Stimulated activated CD8-positive, alpha-beta memory T cell treated with anti-CD3 and anti-CD28 coated beads, Interleukin-12 subunit alpha, Interleukin-12 subunit beta, amount 100 ng/mL, for 4 hours (primary cell): ENCODE measurements at places on chromosomes 1 and 21.

DNA sequence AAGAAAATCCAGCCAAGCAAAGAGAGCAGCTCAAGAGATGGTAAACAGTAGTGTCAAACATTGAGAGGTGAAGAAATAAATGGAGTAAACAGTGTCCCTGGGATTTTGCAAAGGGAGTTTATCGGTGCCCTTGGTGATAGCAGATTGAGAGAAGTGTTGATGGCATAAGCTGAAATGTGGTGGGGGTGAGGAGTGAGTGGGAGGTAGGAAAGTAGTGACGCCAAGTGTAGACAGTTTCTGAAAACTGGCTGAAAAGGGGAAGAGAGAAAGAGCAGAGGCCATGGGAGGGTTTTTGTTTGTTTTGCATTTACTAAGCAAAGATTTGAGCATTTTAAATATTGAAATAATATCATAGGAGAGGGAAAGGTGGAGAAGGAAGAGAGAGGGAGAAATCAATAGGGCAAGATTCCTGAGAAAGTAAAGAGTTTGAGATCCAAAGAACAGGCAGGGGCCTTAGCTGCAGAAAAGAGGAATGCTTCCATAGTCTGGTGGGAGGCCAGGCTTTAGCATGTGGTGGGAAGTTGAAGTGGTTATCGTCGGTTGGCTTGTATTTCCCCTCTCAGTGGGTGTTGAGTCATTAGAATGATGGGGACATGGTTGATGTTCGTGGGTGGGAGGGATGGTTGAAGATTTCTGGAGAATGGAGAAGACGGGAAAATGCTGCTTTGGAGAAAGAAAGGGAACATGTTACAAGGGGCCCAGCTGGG, 26.8 kb upstream of the RASAL2 start:
- DNase-seq, result no peak

DNA sequence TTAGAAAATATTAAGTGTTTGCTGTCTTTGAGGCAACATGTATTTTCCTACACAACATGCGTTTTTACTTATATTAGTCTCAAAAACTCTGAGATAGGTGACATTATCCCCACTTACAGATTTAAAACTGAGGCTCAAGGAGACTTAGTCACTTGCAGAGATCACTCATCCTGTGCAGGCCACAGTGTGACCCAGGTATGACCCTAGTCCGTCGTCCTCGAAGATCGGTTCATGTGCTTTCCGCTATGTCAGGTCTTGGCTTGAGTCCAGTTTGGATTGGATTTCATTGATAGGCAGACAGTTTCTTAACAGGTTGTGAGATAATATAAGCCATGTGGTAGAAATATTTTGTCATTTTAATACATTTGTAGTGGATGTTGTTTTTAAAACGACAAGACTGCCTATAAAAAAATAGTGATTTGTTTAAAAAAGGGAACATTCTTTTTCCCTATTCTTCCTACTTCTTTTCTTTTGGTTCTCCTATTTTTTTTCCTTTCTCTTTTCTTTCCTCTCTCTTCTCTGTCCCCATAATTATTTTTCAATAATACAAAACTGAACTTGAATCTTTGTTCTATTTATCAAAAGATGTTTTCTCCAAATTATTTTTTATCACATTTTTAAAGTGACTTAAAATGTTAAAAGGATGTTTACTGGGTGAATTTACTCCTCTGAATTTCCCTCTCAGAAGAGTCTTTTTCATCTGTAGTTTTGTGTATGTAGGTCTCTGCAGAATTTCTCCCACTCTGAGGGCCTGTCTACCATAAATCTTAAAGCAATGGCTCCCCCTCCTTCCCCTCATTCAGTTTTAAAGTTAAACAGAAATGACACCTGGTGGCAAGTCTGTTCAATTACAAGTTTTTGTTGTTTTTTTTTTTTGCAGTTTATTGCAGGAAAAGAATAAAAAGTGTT, 81.8 kb downstream of the PHTF1 start:
- DNase-seq, result no peak

- no peak for DNase-seq
Measured at GRCh38 chr1:183609313-183609712, 19.1 kb upstream of the NCF2 start.

DNA sequence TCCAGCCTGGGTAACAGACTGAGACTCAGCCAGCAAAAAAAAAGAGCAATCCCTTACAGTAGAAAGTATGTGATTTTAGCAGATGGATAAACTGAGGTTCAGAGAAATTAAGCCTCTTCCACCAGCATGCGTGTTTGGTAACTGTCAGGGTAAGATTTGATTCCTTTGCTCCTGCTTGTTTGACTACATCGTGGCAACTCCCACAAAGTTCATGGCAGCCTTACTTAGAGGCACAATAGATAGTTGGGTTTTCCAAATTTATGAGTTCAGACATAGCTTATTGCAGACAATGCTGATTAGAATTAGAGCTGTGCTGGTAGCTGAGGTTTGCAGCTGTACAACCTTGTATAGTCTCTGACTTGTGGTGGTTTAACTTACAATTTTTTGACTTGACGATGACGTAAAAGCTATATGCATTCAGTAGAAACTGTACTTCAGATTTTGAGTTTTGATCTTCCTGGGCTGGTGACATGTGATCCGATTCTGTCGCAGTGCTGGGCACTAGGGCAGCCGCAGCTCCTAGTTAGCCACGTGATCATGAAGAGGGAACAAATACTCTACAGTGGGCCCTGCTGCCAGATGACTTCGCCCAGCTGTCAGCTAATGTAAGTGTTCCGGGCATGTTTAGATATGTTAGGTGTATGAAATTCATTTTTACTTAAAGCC, 167.8 kb downstream of the DHRS3 start:
- no peak for DNase-seq

DNA sequence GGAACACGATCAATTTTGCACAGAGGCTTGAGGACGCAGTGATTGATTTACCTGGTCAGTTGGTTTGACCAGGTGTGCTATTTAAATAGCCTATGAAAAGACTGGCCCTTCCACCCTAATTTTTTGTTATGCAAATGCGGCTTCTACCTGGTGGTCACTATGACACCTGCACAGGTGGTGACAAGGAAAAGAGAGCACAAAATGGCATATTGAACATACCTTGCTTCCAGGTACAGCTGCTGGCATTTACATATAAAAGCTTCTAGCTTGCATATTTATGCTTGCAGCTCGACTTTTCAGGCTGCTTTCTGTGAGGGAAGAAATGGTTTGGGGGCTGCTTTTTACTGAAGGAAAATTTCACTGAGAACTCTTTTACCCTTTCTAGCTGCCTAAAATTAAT, 15.3 kb upstream of the FMO4 start:
- no peak for DNase-seq

- no peak for DNase-seq
Measured at GRCh38 chr1:182146286-182146685, 84.8 kb upstream of the ZNF648 start.

GRCh38 chr1:172832006-172832725, 173.3 kb downstream of the FASLG start:
- DNase-seq, result no peak

GRCh38 chr1:58264462-58264861, 282.1 kb downstream of the OMA1 start:
- no peak for DNase-seq

DNA sequence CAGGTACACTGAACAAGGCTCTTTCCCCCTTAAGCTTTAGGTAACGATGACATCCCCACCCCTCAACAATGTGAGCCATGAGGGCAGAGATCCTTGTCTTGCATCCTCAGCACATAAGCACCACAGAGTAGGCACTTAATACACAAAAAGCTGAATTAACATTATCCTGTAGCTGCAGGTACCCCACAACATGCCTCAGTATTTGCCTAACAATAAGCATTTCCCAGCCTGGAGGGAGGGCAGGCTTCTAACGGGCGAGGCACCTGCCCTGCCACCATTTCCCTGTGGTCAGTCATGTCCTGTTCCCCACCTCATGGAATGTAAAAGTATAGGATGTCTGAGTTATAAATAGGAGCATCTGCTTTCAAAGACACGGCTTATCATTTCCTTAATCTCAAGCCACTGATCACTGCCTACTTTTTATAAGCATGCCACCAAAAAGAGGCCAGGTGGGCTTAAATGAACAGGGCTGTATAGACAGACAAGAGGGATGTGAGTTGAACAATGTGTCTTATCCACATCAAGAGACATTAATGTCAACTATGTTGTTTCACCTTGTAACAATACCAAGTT, 3.4 kb downstream of the CAPZB start:
- DNase-seq, result no peak

DNA sequence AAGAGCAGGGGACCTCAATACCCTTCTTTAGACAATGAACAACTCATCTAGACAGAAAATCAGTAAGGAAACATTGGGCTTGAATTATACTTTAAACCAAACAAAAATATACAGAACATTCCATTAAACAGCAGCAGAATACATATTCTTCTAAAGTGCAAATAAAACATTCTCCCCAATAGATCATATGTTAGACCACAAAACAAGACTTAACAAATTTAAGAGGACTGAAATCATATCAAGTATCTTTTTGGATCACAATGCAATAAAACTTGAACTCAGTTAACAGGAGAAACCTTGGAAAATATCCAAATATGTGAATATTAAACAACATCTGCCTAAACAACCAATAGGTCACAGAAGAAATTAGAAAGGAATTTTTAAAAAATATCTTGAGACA, 47.7 kb upstream of the HP1BP3 start:
- DNase-seq, result no peak

DNA sequence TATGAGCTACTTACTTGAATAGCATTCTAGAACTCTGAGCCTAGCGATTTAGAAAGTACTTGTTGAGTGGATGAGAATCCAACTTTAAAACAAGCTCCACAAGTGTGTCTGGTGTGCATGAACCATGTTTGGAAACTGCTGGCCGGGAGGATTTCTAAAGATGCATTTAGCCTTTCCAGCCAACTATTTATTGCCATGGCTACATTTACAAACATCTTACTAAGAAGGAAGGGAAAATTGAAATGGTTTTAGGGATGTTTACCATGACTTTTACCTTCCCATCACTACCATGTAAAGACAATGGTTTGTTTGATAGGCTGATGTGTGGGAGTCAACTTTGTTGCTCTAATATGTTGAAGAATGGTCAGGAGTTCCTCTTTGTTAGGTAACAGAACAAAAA, 37.7 kb upstream of the ARHGAP29 start:
- DNase-seq, result no peak

DNA sequence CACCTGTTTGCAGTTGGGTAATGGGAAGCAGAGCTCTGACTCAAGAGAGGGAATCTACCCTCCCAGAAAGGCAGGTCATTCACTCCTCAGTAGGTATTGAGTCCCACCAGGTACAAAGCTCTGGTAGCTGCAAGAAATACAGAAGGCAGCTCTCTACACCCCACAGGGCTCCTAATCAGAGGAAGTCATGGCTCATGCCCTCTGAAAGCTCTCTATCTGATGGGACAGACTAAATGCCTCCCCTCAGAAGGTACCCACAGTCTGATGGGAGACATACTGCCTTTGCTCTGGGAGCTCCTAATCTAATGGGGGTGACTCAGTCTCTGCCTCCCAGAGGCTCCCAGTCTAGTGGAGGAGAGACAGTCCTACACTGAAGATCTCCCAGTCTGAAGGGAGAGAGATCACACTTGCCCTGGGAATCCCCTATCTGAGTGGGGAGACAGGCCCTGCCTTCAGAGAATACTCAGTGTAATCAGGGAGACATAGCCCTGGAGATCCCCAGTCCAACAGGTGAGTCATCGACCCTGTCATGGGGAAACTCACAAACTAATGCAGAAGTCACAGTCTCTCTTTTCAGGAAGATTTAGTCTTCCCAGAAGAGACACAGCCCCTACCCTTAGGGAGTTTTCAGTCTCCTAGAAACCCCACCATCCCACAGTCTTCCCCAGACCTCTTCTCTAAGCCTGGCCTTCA, 23.7 kb downstream of the CAMK1G start:
- DNase-seq, result no peak

DNA sequence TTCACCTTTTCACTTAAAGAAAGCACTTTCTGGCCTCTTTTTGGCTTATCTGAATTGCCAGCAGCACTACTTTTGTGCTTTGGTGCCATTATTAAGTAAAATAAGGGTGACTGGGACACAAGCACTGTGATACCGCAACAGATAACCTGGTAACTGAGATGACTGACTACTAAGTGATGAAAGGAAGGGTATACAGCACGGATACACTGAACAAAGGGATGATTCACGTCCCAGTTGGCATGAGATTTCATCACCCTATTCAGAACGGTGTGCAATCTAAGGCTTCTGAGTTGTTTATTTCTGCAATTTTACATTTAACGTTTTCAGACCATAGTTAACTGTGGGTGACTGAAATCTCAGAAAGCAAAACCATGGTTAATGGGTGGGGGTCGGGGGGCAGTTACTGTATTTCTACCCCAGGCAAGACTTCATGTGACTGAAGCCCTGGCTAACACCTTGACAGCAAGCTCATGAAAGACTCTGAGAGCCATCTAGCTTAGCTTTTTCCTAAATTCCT, 102.8 kb downstream of the CLIC6 start:
- DNase-seq, result no peak

DNA sequence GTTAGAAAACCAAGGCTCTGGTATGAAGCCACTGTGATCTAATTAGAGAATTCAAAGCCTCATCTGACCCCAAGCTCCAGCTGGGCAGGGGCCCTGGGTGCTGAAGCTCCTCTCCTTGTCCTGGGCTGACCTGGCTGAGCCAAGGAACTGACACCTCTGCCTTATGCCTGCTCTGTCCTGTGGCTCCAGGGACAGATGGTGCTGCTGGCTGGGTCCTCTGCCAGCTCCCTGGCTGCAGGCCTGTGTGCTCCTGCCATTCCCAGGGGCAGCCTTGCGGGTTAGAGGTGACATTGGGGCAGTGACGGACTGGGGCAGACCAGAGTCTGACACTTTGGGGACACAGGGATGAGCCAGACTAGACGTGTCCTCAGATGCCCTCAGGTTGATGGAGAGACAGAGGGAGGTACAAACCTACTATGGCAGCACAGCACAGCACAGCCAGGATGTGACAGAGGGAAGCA, 11.8 kb downstream of the ACOT11 start:
- DNase-seq, result no peak

- no peak for DNase-seq
Measured at GRCh38 chr21:43829575-43830119, 35.4 kb upstream of the AGPAT3 start.

GRCh38 chr1:6860401-6860800, 75.1 kb downstream of the CAMTA1 start:
- no peak for DNase-seq

- no peak for DNase-seq
Measured at GRCh38 chr21:33022828-33023573, 2.7 kb upstream of the OLIG2 start.

DNA sequence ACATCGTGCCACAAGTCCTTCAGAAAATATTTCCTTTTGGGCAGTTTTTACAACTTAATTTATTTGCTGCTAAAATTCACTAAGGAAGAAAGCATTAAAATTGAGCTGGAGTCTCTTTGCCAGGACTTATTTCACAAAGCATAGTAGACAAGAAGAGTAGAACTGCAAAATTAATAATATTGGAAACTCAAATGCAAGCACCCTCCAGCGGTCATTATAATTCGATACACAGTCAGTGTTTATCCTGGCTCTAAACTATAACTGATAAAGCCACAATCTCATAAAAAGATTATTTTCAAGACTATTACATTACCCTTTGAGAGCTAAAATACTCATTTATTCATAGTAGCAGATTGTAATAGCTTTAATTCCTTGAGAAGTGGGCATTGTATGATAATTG, 655.4 kb downstream of the RWDD3 start:
- no peak for DNase-seq
